Activated naive CD8-positive, alpha-beta T cell treated with anti-CD3 and anti-CD28 coated beads for 36 hours (primary cell): ENCODE measurements at places on chromosomes 13 and 19.

GRCh38 chr13:86464193-86464592 is 665.0 kb upstream of the SLITRK6 start:
- DNase-seq: no peak

DNA sequence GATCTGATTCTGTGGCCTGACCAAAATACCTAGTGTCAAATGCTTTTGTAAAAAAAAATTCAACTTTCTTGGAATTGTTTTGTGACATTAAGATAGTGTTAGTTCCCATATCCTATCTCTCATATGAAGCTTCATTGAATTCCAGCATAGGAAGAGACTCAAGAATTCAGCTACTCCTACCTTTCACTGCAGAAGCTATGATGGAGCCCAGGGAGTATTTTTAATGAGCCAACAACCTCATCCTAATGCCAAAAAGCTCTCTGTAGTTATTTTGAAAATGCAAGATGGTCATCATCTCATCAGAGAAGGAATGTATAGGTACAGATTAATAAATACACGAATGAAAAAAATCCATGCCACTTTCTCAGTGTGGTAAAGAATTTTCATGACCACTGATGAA is 431.2 kb upstream of the SGCG start:
- DNase-seq: no peak

DNA sequence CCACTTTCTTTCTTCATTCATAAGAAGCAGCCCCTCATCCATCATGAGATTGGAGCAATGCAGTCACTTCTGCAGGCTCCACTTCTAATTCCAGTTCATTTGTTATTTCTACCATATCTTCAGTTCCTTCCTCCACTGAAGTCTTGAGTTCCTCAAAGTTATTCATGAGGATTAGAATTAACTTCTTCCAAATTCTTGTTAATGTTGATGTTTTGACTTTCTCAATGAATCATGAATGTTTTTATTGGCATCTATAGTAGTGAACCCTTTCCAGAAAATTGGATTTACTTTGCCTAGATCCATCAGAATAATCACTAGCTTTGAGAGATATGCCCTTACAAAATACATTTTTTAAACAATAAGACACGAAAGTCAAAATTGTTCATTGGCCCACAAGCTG is 2567.7 kb upstream of the PCDH20 start:
- DNase-seq: no peak

DNA sequence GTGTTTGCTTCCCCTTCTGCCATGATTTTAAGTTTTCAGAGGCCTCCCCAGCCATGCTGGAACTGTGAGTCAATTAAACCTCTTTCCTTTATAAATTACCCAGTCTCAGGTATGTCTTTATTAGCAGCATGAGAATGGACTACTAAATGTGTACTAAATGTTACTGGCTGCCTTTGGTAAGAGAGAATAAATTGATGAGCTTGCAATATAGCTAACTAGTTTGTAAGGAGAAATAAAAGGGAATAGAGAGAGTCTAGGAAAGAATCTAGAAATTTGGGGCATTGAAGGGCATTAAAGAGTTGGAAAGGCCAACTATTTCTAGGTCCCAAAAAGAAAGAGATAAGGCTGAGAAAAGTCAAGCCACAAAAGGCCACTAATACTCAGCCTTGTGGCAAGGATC is 5.5 kb upstream of the SOHLH2 start:
- no peak for DNase-seq

DNA sequence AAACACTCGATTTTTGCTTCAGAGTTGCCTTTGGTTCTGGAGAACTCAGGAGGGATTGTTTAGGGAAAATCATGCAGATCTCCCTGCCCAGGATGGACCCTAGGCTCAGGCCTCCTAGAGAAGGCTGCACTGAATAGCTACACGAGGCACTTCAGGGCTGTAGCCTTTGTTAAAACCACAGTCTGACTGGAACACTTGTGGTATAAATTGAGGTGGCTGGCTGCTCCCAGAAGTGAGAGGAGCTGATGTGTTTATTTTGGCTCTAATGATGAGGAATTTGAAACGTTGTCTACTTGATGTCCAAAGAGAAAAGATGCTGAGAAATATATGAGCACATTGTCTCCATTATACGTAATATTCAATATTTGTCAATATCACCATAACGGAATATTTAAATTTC is 762.1 kb upstream of the ARGLU1 start:
- no peak for DNase-seq

GRCh38 chr13:75760131-75761021 is 124.2 kb downstream of the LMO7 start:
- peak; percentile 5 for DNase-seq

DNA sequence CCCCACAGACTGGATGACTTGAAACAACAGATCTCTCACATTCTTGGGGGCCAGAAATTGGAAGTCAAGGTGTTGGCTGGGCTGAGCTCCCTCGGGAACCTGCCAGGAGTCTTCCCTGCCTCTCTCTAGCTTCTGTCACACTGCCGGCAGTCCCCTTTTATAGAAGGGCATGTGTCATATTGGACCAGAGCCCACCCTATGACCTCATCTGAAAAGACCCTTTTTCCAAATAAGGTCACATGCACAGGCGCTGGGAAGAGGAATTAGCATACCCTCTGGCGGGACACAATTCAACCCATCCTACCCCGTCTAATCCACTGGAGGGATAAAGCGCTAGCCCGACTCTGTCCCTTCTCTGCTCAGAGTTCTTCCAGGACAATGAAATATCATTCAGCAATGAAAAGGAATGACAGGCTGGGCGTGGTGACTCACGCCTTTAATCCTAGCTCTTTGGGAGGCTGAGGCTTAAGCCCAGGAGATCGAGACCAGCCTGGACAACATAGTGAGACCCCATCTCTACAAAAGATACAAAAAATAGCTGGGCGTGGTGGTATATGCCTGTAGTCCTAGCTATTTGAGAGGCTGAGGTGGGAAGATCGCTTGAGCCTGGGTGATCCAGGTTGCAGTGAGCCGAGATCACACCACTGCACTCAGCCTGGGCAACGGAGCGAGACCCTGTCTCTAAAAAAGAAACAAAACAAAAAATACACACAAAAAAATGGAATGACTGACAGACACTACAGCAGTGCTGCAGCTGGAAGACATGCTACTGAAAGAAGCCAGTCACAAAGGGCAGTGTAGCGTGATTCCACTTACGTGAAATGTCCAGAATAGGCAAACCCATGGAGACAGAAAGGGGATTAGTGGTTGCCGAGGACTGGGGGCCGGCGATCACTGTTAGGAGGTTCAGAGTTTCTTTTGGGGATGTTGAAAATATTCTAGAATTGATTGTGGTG is 28.5 kb downstream of the MEIS3 start:
- no peak for DNase-seq

- no peak for DNase-seq
These were observed 69.1 kb downstream of the ARHGEF18 start for GRCh38 chr19:7417671-7418324.

DNA sequence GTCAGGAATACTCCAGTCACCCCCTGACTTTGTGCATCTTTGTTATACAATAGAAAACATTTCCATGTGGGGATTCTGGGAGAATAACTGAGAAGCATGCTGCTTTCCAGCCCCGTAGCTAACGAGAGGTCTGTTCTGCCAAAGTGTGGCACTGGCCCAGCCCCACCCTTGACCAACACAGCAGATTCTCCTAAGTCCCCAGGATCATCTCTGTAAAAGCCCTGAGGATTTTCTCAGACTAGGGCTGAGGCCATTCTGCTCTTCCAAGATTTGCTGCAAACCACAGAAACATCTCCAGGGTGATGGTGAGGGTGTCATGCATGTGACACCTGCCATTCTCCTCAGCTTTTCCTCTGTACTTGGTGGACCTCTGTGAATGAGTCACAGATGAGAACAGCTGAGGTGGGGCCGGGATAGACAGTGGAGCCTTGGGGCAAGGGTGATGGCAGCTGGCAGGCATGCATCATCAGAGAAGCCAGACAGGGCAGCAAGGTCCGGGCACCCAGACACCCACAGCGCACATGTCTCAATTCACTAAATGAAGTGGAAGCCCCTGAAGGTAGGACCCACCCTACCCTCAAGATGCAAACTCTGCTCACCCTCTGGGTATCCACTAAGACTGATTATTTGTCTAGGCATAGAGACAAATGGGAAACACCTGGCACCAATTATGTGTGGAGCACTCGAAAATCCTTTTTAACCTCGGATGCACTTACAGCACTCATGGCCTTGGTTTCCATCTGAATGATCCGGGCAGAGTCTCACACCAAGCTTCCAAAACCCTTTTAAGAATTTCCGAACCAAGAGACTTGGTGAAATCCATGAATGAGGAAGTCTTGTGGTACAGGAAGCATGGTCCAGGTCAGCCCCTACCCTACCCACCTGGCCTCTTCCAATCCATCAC is 20.1 kb upstream of the DOCK9 start:
- peak; percentile 24 for DNase-seq

- DNase-seq: no peak
These were observed 113.9 kb downstream of the KCNRG start for GRCh38 chr13:50129081-50129705.

- no peak for DNase-seq
These were observed 234.7 kb downstream of the TSHZ3 start for GRCh38 chr19:31114585-31114984.

DNA sequence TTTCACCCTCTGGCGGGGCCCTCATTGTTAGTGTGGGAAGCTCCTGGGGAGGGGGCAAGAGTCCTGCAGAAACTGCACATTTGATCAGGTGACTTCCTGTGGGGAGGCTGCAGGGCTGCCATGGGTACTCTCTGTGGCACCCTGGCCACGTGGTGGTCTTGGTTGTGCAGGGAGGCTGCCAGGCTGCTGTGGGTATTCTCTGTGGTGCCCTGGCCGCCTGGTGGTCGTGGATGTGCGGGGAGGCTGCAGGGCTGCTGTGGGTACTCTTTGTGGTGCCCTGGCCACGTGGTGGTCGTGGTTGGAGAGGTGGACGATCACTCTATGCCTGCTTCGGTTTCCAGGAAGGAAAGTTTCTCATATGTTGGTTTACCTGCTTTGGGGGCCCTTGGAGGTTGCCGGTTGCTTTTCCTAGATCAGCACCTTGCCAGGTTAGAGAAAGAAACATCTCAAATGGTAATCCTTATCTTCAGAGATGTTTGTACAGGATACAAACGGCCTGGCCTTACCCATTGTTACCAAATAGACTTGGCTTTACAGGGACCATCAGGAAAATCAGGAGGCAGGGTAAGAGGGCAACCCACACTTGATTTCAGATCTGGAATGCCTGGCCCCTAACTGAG is 22.9 kb downstream of the TEX29 start:
- DNase-seq: no peak

DNA sequence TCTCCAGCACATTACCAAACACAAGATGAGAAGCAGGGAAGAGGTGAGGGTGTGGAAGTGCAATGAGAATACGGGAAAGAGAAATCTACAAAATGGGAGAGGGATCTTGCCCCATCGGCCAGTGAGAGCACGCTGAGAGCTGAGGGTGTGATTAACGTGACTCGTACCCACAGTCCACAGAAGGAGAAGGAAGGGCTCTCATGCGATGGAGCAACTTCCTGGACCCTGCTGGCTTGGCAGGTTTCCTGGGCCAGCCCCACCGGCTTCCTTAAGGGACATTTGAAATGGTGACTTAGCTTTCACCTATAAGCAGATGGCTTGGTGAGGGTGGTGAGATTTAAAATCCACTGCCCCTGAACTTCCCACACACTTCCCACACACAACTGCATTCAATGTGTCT is 740.1 kb downstream of the UQCRFS1 start:
- no peak for DNase-seq

DNA sequence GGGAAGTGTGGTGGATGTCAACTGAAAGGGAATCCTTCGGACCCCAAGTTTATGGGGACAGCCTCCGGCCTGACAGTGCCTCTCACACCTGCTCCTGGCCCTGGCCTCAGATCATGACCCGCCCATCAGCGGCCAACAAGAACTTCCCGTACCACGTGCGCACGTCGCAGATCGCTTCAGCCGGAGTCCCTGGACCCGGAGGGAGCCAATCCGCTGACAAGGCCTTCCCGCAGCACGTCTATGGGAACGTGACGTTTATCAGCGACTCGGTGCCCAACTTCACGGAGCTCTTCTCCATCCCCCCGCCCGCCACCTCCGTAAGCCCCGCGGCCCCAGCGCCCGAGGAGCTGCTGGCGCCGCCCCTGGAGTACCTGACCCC is 2.0 kb upstream of the MEGF8 start:
- no peak for DNase-seq

- DNase-seq: peak; percentile 71
These were observed 1.7 kb downstream of the GTF3A start for GRCh38 chr13:27425918-27426630.

DNA sequence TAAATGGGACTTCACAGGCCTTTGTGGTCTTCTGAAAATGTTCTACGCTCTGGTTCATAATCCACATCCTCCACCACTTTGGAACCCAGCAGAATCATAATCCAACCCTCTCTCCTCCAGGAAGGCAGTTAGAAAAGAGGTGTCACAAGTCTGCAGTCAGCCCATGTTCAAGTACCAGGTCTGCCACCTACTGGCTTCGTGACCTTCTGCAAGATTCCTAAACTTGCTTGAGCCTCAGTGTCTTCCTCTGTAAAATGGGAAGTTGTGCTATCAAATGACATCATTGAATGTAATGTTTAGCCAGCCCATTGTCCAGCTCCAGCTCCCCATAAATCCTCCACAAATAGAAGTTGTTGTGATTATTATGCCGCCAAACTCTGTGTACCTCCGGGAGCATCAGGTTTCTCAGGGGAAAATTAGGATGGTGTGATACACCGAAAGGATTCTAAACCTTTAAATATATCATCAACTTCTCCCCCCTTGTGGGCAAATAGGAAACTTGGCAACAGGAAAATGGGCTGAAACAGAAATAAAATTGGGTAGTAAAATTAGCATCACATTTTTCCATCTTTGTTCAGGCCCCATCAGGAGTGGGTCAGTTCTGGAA is 109.7 kb downstream of the NUFIP1 start:
- DNase-seq: no peak

GRCh38 chr19:732148-733069 is 18.5 kb upstream of the MISP start:
- DNase-seq: no peak

DNA sequence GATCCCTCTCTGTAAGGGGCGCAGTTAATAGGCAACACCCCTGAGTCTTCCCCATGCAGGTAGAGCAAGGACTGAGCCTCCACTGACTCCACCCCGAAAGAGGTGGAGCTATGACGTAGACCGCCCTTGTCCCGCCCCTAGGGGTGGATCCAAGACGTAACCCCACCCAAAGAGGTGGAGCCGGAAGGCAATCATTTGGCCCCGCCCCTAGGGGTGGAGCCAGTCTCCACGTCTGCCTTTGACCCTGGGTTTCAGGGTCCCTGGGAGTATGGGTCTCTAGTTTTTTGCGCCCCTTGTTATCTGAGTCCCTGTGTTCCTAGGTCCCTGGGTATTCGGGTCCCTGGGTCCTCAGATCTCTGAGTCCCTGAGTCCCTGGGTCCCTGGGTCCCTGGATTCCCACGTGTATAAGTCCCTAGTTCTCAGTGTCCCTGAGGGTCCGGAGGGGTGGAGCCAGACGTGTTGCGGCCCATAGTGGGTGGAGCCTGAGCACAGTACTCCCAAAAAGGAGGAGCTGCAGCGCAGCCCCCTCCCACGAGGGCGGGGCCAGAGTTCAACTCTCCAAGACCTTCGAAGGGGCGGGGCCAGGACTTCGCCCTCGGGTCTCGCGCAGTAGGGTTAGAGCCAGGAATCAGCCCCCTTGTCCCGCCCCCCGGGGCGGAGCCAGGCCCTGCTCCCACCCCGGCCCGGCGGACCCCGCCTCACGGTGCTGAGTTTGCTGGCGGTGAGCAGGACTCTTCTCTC is 5.3 kb downstream of the DENND1C start:
- peak; percentile 72 for DNase-seq
